ENCODE measurements at places on chromosomes 2 and 18.
A peak's percentile ranks its signal among the peaks of the same experiment; 100 is the strongest.

DNA sequence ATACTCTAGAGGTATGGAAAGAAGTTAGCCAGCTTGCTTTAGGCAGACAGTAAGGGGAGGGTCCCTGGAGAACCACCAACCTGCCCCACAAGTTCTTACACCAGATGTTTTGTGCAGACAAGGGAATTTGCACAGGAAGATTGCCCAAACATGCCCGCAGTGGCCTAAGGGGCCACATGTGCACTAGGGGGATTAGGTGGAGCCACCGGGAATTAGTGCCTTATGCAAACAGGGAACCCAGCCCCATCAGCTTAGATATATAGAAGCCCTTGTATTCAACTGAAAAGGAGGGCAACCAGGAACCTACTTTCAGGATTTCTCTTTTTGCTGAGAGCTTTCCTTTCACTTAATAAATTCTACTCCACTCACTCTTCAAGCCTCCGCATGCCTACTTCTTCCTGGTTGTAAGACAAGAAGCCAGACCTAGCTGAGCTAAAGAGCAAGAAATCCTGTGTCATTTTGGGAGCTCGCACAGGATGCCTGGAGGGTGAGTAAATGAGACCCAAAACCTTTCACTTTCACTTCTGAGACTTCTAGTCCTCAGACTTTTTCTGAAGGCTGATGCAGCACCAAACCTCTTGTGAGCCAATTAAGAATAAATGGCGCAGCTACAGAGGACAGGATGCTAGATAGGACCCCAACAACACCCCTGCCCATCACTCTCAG is 146.3 kb downstream of the GCA start:
- peak; percentile 81 for DNase-seq

DNA sequence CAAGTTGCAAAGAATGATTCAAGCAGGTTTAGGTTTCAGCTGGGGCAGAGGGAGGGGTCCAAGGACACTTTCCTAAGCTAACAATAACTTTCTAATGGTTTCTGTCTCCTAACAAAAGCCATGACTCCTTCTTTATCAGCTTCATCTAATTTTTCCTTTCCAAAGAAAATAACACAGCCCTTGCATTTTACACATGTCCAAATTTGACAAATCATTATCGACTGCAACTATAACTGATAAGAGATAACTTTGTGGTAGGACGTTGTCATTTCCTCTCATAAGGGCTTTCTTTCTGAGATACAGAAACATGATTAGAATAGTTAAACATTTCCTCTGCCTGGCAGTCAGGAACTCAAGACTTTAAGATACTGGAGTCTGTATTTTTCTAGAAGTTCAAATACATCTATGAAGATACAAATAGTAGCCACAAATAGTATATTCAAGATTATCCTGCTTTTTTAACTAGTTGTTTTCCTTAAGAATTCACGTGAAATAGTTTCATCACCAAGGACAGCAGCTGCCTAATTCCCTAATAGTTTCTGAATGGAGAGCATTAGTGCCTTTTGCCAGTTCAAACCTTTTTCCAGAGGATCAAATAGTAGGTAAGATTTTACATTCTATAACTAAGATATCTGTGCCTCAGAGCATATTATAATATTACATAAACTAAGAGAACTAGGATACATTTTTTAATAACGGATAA is 263.2 kb downstream of the EXOC6B start:
- DNase-seq: peak; percentile 4

DNA sequence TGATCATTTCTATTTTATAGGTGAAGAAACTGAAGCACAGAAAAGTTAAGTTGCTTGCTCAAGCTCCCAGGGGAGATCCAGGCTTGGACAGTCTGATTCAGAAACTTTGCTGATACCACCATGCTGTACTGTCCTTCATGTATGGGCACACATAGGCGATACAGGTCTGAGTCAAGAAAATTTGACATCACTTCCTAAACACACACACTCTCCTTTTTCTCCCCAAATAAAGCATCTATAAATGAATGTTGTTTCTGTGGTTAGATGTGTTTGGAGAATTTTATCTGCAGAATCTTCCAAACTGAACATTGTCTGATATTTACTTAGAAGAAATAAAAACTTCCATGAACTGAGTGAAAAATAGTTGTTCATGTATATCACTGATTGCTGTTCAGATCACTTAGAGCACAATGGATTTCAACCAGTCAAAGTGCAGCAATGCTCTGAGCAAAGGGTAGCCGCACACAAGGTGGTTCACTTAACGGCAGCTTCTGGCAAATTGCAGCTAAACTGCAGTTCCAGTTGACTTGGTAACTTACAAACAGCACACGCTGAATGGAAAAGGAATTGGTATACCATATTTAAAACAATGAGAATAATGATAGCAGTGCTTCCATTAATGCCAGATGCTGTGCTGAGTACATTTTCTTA is 10.0 kb upstream of the AGFG1 start:
- no peak for DNase-seq

- DNase-seq: no peak
These were observed 494 bp downstream of the HNRNPLL start for GRCh38 chr2:38602136-38602731.

GRCh38 chr18:56423626-56424025 is 214.8 kb downstream of the TXNL1 start:
- DNase-seq: peak; percentile 22

DNA sequence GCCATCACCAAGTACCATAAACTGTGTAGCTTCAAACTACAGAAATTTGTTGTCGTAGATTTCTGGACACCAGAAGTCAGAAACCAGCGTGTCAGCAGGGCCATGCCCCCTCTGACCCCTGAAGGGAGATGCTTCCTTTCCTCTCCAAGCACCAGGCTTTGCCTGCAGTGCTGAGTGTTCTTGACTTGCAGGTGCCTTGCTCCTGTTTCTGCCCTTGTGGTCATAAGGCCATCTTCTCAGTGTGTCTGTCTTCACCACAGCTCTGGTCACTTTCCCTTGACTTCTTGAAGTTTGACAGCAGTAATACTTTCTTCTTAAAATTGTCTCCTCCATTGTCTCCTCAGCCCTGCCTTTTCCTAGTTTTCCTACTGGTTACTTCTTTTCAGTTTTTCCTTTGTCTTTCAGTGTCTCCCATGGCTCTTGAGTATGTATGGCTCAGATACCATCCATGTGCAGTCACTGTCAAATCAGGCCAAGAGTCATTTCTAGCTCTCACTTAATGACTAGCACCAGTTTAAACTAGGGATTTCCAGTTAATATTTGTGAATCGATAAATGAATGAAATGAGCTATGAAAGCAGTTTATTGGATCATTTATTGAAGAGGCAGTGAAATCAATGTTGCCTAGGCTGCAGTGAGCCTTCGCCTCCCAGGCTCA is 91.2 kb upstream of the RANBP2 start:
- DNase-seq: no peak

- no peak for DNase-seq
These were observed 15.7 kb upstream of the AMMECR1L start for GRCh38 chr2:127901339-127902056.

DNA sequence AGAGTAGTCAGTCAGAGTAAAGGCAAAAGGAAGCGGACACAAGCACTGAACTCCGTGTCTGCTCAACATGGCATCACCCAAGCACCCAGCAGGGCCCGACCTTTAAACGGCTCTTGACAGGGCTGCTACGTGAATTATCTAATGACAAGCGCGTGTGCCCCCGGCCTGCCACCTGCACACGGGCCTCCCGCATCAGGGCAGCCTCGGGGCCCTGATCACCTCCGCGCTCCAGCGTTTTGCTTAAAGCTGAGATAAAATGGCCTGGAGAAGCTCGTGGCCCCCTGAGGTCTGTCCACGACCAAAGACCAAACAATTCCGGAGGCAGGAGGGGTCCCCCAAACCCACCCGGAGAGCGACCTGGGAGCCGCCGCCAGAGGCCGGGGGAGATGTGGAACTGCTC is 376 bp downstream of the NDUFA10 start:
- DNase-seq: peak; percentile 3

DNA sequence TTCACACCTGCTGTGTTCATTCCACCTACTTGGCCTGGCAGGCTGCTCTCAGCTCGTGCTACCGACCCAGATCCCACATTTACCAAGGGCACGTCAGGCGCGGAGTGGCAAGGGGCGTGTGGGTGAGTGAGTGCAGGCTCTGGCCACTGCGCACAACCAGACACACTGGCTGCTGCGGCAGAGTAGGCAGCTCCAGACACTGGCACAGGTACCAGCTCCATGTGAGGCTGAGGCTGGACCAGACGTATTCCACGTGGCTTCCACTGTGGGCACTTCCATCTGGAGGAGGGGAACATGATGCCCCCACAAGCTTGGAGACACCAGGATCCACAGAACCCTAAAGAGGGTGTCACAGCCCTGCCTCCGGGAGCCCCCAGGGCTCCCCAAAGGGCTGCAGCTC is 74.6 kb upstream of the ZNF804A start:
- no peak for DNase-seq

DNA sequence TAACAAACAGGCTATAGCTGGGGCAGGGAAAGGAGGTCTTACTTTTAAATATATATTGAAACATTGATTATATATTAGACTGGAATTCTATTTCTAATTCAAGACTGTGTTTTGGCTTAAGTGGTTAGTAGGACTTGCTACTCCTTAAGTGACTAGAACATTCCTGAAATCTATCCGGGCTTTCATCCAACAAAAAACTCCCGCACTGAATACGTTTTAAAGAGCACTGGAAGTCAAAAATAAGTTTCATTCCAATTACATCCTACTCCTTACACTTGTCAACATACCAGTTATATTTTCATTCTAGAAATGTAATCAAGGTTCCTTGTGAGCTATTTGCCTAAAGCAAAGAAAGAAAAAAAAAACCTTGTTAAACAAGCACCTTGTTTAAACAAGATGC is 204.6 kb downstream of the SP3 start:
- DNase-seq: no peak

DNA sequence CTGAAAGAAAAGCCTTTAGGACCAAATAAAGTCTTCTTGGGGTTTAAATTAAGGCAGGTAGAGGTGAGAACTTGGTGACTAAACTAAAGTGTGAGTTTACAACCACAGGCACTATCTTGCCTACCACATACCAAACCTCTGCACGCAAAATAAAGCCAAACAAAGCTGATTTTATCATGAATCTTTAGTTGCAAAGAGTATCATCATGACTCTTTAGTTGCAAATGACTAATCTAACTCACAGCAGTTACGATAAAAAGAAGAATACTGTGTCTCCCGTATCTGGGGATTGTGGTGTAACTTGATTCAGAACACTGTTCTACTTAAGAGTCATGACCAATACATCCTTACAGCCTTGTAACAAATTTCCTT is 11.2 kb downstream of the CFAP210 start:
- peak; percentile 89 for DNase-seq

DNA sequence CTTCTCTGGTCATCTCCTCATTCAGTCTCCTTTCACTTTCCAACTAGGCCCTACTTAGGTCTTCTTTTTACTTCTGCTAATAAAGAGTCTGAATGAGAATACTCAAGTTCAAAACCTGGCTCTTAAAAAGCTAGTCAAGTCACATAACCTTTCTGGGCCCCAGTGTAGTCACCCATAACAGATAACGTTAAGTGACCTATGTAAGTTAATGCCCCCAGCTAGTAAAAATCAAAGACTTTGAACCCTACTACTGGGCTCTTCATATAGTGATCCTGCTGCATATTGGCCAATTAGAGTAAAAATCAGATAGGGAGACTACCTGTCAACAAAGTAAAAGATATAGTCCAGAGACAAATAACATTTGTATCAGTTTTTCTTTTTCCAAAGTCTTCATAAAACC is 17.7 kb downstream of the ARL5A start:
- no peak for DNase-seq

DNA sequence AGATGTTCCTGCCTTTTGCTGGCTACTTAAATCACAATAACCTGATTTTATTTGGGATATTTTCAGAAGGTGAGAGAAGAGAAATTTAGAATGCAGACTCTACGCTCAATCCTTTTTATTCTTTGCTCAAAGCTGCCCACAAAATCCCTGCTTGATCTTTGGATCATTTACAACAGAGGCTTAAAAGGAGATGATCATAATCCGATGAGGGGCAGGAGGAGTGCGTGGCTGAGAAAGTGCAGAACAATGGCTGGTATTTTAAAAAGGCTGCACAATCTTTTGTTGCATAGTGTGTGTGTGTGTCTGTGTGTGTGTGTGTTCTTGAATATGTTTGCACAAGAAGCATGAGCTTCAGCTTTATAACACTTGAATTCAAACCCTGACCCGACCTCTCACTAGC is 256.3 kb upstream of the MYT1L start:
- no peak for DNase-seq

DNA sequence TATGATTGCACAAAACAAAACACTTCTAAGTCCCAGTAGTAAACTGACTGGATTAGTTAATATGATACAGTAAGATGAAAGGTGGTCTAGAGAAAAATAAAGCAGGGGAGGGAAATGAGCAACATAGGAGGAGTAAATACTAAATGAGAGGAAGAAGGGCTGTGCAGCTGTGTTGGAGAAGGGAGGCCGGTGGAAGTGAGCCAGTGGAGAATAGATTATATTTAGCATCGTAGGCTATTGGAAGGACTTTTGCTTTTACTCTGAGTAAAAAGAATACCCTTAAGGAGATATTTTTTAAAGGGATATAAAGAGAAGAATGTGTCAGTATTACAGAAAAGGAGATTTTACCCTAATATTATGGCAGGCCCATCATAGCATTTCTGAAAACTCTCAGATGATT is 12.7 kb downstream of the WDR75 start:
- DNase-seq: no peak

- no peak for DNase-seq
These were observed 1277.7 kb upstream of the CELF4 start for GRCh38 chr18:38843291-38843690.

DNA sequence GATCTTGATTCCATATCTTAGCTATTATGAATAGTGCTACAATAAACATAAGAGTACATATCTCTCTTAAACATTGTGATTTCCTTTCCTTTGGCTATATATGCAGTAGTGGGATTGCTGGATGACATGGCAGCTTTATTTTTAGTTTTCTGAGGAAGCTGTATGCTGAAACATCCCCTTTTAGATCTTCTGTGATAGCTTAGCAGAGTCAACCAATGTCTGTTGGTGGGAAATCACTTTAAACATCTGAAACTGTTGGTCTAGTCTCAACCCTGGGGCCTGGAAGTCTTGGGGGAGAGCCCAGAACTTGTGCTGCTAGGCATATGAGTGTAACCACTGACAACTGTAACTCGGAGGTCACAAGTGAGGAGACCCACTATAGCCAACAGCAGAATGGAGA is 378.6 kb upstream of the SLC14A2 start:
- DNase-seq: no peak

DNA sequence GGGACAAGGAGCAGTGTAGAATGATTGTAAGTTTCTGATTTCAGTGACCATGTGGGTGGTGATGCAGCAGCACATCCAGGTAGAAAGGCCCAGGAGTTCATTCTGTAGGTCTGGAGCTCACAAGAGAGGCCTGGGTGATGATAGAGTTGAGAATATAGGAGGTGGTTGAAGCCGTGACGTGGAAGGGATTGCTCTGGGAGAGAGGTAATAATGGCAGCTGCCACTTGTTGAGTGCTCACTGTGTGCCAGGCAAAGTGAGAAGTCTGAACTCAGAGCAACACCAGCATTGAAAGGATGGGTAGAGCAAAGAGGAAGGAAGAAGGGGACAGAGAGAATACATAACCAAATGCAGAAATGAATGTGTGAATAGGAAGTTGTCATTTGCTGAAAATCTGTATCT is 3.3 kb downstream of the TTLL4 start:
- no peak for DNase-seq

GRCh38 chr2:41764919-41765318 is 282.9 kb upstream of the PKDCC start:
- DNase-seq: no peak
